CD4-positive, CD25-positive, alpha-beta regulatory T cell (primary cell): ENCODE measurements at places on chromosomes 6 and 20. TPM values are rescaled to one million over a fixed set of nuclear protein-coding genes. Genes with fewer than 3 reads are reported as not detected.
A peak's percentile ranks its signal among the peaks of the same experiment; 100 is the strongest.

DNA sequence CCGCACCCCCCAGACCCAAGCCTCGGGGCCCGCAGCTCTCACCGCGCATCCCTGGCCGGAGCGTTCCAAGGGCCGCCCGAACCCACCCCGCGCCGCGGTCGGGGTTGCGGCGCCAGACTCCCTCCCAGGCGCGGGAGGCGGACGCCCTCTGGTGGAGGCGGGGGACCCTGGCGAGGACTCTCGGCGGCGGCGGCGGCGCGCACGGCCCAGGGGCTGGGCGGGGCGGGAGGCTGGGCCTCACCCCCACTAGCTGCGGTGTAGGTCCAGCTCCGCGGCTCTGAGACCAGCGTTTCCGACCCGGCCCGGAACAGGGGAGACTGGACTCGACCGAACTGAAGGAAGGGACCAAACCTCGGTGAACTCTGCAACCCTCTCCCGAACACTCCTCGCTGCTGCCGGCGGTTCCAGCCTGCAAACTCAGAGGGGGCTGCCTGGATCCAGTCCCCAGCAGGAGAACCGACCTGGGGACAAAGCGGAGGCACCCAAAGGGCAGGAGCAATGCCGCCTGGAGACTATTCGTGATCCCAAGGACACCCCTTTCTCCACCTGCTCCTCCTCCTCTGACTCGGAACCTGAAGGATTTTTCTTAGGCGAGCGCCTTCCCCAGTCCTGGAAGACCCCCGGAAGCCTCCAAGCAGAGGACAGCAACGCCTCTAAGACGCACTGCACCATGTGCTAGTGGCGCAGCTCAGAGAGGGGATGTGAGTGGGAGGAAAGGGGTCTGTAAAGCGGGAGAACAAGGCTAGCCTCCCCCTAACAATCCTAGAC, 859 bp upstream of the TOMM6 start:
- peak; percentile 81 for DNase-seq
- H3K4me3 ChIP-seq, result peak overlapping the region; percentile 98
- H3K36me3 ChIP-seq, result peaks cover 22% of the 10 kb centered on the region
- H3K4me1 ChIP-seq, result peaks cover 24% of the 10 kb centered on the region

KLC4 gene
- 33.5 TPM for total RNA-seq

DNA sequence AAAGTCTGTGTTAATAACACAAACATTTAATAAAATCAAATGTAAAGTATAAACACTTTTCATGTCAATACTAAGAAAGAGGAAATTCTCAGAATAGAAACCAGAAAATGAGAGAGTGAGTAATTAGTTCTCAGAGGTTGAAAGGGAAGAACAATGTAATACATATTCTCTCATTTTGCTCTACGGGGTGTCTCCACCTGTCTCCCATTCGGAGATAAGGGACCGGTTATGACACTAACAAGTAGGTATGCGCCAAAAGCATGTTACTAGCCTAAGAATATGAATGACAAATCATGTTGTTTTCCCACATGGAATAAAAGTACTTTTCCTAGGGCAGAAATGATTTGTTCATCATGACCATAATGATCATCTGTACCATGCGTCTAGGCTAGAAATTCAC, 35.6 kb upstream of the PRELID3B start:
- no peak overlapping the region for H3K27ac ChIP-seq
- H3K27me3 ChIP-seq, result peaks cover 10% of the 10 kb centered on the region
- H3K4me3 ChIP-seq, result no peak overlapping the region
- no peaks in the 10 kb centered on the region for H3K36me3 ChIP-seq
- H3K4me1 ChIP-seq, result no peaks in the 10 kb centered on the region

DNA sequence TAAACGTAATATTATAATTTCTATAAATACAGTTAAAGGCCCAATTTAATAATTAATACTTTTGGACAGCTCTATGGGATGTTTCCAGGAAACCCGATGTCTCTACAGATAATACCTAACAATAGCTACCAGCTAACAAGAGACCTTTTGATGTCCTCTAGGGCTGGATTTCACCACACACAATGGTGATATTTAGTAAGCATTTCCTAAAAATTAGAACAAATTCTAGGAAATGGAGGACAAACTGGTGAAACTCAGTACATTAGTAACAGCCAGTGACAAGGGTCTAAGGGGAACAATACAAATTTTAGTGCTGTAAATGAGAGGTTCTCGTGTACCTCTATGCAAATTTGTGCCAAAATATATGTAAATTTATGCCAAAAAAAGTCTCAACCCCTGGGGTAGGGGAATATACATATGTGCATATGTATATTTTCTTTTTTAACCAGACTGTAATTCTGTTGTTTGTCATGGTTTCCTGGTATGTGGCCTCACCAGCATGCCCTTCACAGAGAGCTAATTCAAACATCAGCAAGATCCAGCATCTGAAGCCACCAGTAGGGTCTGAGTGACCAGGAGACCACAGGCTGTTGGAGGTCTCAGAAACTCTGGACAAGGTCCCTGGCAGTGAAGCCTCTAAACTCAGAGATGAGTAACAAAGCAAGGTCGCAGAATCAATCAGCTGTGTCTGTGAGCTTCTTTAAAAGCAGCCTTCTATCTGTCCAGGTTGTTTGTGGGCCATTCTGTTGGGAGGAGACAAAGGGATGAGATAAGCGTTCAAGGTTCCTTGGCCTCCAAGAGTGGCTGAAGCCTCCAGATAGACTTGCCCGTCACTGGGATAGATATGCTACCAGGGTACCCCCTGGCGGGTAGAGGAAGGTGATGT, 235.1 kb upstream of the RREB1 start:
- no peak overlapping the region for H3K4me3 ChIP-seq
- H3K27me3 ChIP-seq, result no peaks in the 10 kb centered on the region
- no peak overlapping the region for H3K27ac ChIP-seq

TRIM31 gene
- total RNA-seq, result not detected

HFE gene
- 2.6 TPM for total RNA-seq

DAAM2 gene
- total RNA-seq, result not detected

SEL1L2 gene
- total RNA-seq, result not detected

DNA sequence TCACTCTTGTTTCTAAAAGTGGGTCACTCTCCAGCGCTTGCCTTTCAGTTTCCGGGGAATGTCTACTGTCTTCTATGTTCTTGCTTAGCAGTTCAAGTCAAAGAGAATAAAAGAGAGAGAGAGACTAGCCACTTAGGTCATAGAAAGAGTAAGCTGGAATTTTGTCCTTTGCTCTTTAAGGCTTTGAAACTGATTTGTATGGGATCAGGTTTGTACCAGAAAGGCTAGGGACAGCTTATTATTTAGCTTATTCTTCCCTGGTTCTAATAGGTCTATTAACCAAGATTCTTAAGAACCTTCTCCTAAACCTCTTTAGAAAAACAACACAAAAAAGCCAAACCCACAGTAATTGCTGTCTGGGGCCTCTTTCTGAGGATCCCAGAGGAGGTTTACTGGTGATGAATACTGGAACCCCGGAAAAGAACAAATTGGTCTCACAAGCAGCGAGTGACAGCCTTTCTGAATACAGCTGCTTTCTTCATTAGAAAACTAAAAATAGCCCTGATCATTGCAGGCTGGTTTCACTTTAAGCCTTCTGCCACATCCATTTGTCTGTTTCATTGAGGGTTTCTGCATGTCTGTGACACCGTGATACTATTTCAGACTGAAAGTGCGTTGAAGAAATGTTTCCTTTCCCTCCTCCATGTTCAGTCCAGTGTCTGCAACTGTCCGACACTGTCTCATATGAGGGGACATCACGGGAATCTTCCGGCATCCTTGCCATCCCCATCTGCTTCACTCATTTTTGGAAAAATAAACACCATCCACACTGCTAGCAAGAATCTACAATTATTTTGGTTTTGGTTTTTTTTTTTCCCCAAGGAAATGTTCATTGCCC, 75.1 kb upstream of the ATXN1 start:
- peak overlapping the region; percentile 49 for H3K27ac ChIP-seq
- no peaks in the 10 kb centered on the region for H3K27me3 ChIP-seq
- DNase-seq, result peak; percentile 71
- H3K4me1 ChIP-seq, result peaks cover 16% of the 10 kb centered on the region
- no peaks in the 10 kb centered on the region for H3K36me3 ChIP-seq
- H3K4me3 ChIP-seq, result peak overlapping the region; percentile 74

C6orf58 gene
- total RNA-seq, result not detected

- no peaks in the 10 kb centered on the region for H3K36me3 ChIP-seq
- no peak overlapping the region for H3K4me3 ChIP-seq
- H3K4me1 ChIP-seq, result no peaks in the 10 kb centered on the region
- H3K27me3 ChIP-seq, result peaks cover 6% of the 10 kb centered on the region
- DNase-seq, result no peak
Measured at GRCh38 chr6:32146287-32146686, 5.5 kb downstream of the PRRT1 start.
